CD4-positive, alpha-beta T cell treated with Interleukin-15 for 1 hour (primary cell): ENCODE measurements at places on chromosomes 2 and 18.
A peak's percentile ranks its signal among the peaks of the same experiment; 100 is the strongest.

GRCh38 chr2:188132385-188132784 is 159.3 kb upstream of the GULP1 start:
- no peak for DNase-seq

GRCh38 chr2:953975-954686 is 3.5 kb downstream of the SNTG2 start:
- no peak for DNase-seq

DNA sequence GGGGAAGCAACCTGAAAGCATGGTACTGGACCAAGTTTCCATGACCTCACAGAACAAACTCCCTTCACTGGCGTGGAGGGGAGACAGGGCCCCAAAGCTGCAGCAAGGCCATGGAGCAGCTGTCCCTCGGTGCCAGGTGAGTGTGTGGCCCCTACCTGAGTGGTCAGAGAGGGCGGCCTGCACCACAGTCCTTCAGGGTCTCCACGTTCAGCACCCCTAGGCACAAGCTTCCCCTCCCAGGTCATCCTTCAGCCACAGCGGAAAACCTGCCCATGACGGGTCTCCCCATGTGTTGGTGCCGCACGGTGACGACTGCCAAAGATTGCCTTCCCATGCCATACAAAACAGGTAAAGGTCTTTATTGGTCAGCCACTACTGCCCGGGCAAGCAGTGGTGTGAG is 201.6 kb downstream of the MGAT5 start:
- DNase-seq = no peak

GRCh38 chr2:56133441-56133840 is 50.3 kb upstream of the CCDC85A start:
- no peak for DNase-seq

- no peak for DNase-seq
Measured at GRCh38 chr2:121263996-121264715, 20.8 kb downstream of the TFCP2L1 start.

- no peak for DNase-seq
Measured at GRCh38 chr2:58598171-58598570, 357.0 kb upstream of the FANCL start.

GRCh38 chr2:40450066-40450795 is 1.7 kb downstream of the SLC8A1 start:
- no peak for DNase-seq

DNA sequence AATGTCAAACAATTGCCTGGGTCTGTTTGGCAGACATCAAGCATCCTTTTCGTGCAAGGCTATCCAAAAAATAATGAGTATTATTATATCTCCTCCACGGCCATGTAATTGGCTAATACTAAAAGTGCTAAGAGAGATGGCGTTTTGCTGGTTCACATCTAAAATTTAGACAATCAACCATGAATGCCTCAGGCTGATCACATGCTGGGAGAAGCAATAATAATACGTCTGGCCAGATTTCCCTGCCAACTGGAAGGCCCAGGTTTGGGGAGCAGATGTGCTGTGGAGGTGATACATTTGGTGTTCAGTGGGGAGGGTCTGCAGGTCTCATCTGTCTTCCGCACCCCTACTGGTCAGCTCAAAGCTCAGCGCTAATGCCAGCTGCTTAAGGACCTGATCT is 60.3 kb upstream of the CREB1 start:
- no peak for DNase-seq

- no peak for DNase-seq
Measured at GRCh38 chr2:218761795-218762194, 20.2 kb upstream of the CYP27A1 start.

- DNase-seq = peak; percentile 41
Measured at GRCh38 chr2:219119422-219120043, 41.1 kb downstream of the NHEJ1 start.

DNA sequence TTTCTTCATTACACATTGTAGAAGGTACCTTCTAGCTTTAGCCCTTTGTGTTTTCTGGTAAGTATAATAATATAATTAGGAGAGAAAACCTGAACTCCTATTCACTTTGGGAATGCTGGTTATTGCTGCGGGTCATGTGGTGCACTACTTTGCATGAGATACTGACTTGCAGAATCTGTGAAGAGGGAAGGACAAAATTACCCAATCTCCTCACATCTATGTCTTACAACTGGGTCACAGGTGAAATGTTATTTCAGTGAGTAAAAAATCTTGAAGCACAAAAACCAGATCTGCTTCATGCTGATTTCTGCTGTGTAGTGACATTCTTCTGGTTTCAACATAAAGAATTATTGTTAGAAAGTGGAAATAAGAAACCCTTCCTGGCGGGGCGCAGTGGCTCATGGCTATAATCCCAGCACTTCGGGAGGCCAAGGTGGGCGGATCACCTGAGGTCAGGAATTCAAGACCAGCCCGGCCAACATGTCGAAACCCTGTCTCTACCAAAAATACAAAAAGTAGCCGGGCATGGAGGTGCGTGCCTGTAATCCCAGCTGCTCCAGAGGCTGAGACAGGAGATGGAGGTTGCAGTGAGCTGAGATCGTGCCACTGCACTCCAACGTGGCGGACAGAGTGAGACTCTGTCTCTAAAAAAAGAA is 211.0 kb upstream of the REG3G start:
- no peak for DNase-seq

GRCh38 chr2:176270100-176270750 is 983 bp downstream of the MTX2 start:
- no peak for DNase-seq

GRCh38 chr2:233817361-233817911 is 36.9 kb downstream of the HJURP start:
- DNase-seq = no peak

DNA sequence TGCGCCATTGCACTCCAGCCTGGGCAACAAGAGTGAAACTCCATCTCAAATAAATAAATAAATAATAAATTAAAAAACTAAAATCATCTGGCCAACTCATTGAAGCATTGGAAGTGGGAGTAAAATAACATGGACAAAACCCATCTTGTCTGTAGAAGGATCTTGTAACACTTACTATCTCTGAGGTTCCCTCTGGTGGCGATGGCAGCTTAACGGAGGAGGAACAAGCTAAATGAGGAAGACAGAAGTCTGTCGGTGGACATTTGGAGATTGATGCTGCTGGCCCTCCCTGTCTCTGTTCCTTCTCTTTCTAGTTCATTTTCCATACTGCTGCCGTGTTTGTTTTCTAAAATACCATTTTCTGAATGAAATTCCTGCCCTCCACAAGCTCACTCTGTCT is 43.4 kb downstream of the ZCCHC2 start:
- peak; percentile 39 for DNase-seq

DNA sequence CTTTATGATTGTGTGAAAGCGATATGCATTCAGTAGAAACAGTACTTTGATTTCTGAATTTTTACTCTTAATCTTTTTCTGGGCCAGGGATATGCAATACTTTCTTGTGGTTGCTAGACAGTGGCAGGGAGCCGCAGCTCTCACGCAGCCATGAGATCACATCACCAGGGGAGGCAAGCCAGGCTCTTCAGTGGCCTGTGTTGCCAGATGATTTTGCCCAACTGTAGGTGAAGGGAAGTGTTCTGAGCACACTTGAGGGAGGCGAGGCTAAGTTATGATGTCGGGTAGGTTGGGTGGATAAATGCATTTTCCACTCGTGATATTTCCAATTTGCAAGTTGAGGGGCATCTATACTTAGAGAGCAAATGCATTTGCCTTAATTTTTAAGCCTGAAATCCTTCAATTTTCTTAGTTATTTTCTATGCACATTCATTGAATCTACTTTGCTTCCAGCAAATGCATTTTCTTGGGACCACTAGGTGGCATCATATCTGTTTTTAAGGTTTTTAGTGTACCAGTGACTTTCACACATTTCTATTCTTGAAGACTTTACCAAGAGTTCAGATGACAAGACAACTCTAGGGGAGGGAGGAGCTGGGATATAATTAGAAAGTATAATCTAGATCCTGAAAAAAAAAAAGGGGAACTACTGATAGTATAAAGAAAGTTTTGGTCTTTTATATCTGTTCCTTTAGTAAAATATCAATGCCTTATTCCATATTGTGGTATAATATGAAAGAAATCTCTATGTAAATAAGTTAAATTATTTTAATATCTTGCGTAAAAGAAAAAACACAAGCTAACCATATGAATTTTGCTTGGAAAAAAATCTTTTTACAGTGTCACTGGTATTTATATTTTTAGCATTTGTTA is 643.3 kb downstream of the SOCS6 start:
- DNase-seq = no peak

- no peak for DNase-seq
Measured at GRCh38 chr2:73077424-73077795, 5.9 kb upstream of the SFXN5 start.

- DNase-seq = no peak
Measured at GRCh38 chr2:24887307-24887874, 32.6 kb downstream of the ADCY3 start.

GRCh38 chr2:191115391-191115790 is 35.4 kb downstream of the STAT4 start:
- DNase-seq = peak; percentile 70

GRCh38 chr2:236577481-236578410 is 8.1 kb downstream of the ACKR3 start:
- DNase-seq = no peak

- DNase-seq = no peak
Measured at GRCh38 chr2:121185571-121186074, 99.4 kb downstream of the TFCP2L1 start.

DNA sequence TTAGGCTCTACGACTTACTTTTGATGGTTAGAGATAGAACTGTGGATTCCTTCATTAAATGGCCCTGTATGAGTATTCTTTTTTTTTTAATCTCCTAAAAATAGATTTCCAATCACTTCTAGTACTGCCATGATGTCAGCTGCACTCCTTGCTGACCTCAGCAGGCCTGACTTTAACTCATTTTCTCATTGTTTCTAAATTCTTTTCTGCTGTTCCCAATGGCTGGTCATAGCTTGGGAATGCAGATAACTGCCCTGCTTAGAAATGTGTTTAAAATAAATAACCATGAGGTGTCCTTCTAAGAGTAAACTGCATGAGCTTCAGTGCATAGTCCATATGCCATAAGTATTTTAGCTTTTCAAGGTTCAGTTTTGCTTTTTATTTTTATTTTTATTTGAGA is 15.7 kb downstream of the CCDC85A start:
- DNase-seq = no peak

GRCh38 chr2:20611077-20611843 is 39.6 kb downstream of the HS1BP3 start:
- DNase-seq = peak; percentile 5

DNA sequence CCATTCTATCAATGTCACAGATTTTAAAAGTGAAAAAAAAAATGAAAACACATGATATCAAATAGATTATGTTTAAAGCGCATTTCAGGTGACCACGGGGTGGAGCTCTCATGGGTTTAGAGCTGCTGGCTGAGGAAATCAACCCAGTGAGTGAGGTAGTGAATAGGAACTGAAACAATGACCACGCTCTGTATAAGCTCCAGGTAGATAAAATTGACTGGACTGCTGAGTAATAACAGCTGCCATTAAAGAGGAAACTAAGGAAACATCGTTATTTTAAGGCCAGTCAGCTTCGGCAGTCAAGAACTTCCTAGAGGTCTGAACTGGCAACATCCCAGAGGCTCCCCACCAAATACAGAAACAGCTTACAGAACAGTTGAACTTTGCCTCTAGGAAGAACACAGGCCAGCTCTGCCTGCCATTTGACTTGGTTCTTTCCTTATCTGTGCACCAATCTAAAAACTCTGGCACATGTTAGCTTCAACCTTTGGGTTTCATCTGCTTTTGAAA is 185.9 kb downstream of the PDE1A start:
- DNase-seq = no peak

GRCh38 chr18:26989842-26990241 is 124.3 kb upstream of the AQP4 start:
- DNase-seq = no peak

GRCh38 chr2:100406120-100406508 is 11.4 kb downstream of the CHST10 start:
- no peak for DNase-seq

- DNase-seq = no peak
Measured at GRCh38 chr2:150127995-150128394, 359.5 kb downstream of the RND3 start.

DNA sequence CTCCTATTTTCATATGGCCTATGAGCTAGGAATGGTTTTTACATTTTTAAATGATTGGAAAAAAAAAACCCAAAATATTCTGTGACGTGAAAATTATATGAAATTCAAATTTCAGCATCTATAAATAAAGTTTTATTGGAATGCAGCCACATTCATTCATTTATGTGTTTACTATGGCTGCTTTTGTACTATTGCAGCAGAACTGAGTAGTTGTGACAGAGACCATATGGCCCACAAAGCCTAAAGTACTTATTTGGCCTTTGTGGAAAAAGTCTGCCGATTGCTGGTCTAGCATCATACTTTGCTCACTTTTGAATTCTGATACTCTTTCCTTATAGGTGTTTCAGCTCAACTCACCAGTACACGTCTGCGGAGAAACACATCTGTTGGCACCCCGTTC is 39.0 kb downstream of the MYO3B start:
- no peak for DNase-seq

DNA sequence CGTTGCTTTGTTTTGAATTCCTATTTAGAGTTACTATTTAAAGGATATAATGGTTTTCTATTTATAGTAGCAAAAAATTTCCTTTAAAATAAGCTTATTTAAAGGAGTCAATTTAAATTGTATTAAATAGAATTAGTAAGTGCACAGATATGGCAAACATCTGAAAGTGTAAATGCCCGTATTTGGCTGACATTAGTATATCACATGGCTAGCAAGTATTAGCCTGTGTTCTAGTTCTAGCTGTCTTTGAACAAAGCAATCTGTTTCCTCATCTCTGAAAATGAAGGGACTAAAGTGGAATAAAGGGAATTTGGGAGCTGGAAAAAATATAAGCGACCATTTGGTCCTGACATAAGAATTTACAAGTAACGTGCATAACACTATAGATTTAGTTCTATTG is 32.2 kb downstream of the PELI1 start:
- DNase-seq = no peak

GRCh38 chr2:208479342-208479741 is 72.8 kb downstream of the PTH2R start:
- no peak for DNase-seq

DNA sequence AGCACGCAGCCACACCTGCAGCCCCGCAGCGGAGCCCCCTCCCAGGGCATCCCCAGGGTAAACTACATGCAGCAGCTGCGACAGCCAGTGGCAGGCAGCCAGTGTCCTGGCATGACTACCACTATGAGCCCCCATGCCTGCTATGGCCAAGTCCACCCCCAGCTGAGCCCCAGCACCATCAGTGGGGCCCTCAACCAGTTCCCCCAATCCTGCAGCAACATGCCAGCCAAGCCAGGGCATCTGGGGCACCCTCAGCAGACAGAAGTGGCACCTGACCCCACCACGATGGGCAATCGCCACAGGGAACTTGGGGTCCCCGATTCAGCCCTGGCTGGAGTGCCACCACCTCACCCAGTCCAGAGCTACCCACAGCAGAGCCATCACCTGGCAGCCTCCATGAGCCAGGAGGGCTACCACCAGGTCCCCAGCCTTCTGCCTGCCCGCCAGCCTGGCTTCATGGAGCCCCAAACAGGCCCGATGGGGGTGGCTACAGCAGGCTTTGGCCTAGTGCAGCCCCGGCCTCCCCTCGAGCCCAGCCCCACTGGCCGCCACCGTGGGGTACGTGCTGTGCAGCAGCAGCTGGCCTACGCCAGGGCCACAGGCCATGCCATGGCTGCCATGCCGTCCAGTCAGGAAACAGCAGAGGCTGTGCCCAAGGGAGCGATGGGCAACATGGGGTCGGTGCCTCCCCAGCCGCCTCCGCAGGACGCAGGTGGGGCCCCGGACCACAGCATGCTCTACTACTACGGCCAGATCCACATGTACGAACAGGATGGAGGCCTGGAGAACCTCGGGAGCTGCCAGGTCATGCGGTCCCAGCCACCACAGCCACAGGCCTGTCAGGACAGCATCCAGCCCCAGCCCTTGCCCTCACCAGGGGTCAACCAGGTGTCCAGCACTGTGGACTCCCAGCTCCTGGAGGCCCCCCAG is 254.1 kb downstream of the GLI2 start:
- DNase-seq = no peak
